Muscle of arm (tissue), 14 donors: ENCODE measurements at places on chromosomes 2 and 18.
A peak's percentile ranks its signal among the peaks of the same experiment; 100 is the strongest.

GRCh38 chr2:220029013-220029412 is 401.6 kb downstream of the SLC4A3 start:
- no peak for DNase-seq

- DNase-seq = no peak
These were observed 48.6 kb downstream of the CYB5A start for GRCh38 chr18:74243127-74243526.

GRCh38 chr18:12435867-12436266 is 28.1 kb downstream of the PRELID3A start:
- DNase-seq = no peak

GRCh38 chr18:3710712-3711301 is 260.8 kb downstream of the TGIF1 start:
- DNase-seq = no peak

- DNase-seq = no peak
These were observed 14.9 kb downstream of the ATAD2B start for GRCh38 chr2:23912054-23912453.

GRCh38 chr2:9757501-9758264 is 85.6 kb upstream of the TAF1B start:
- DNase-seq = peak; percentile 66

DNA sequence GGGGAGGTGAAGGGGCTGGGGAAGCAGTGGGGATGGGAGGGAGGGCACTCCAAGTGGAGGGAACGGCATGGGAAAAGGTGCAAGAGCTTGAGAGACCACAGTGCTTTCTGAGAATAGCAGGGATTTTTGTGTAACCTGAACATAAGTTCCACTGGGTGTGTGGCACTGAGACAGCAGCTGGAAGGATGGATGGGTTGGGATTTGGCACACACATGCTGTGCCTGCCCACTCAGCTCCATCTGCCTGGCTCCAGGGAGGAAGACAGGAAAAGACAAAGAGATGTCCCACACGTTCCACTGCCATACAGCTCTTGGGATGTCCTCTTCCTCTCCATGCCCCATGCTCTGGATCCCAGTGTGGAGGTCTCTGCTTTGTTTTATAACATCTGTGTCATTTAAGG is 114.1 kb upstream of the TEX51 start:
- no peak for DNase-seq

GRCh38 chr18:6363216-6363615 is 51.5 kb downstream of the L3MBTL4 start:
- no peak for DNase-seq

DNA sequence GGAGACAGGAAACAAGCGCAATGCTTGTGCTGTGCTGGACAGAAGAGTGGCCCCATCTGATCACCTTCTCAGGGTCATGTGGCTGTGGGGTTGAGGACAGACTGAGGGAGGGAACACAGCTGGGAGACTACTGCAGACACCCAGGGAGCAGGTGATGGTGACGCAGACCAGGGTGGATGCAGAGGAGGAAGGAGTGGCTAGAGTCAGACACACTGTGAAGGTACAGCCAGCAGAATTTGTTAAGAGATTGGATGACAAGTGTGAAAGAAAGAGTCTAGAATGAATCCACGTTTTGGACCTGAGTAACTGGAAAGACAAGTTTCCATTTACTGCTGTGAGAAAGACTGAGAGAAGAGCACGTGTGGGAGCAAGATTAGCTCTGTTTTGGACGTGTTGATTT is 15.9 kb upstream of the POMC start:
- no peak for DNase-seq

- DNase-seq = no peak
These were observed 47.0 kb upstream of the ST3GAL5 start for GRCh38 chr2:85935746-85936208.

DNA sequence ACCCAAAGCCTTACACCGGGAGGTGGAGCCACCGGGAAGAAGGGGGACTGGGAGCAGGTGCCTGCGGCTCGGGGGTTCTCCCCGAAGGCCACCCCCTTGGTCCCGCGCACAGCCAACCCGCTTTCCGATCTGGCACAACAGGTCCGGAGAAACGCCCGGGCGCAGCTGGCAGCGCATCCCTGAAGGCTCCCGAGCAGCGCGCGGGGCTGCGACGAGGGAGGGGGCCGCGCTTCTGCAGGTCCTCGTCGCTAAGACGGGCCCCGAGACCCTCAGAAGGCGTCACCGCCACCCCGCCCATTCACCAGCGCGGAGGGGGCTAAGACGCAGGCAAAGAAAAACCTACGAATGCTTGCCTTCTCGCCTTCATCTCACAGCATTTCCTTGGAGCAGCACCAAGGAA is 1.8 kb downstream of the CBLN2 start:
- no peak for DNase-seq

GRCh38 chr2:75573145-75573878 is 12.6 kb upstream of the EVA1A start:
- DNase-seq = no peak

- no peak for DNase-seq
These were observed 644.6 kb upstream of the CNTNAP5 start for GRCh38 chr2:123380370-123380935.

DNA sequence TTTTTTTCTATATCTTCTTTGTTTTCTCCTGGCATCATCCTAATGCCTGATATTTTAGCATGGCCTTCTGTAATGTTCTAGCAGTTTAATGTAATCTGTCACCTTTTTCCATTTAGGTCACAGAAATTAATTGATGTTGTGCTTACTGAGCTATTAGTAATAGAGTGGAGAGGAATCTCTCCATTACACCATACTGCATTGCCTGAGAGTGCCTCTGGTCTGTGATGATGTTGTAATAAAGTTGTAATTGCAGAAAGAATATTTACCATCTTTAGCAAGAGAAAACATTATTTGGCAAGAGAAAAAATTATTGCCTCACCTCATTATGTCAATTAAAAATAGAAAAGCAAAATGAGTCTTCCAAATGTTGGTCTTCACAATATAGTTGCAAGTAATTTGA is 213.2 kb downstream of the KCNJ3 start:
- DNase-seq = no peak

DNA sequence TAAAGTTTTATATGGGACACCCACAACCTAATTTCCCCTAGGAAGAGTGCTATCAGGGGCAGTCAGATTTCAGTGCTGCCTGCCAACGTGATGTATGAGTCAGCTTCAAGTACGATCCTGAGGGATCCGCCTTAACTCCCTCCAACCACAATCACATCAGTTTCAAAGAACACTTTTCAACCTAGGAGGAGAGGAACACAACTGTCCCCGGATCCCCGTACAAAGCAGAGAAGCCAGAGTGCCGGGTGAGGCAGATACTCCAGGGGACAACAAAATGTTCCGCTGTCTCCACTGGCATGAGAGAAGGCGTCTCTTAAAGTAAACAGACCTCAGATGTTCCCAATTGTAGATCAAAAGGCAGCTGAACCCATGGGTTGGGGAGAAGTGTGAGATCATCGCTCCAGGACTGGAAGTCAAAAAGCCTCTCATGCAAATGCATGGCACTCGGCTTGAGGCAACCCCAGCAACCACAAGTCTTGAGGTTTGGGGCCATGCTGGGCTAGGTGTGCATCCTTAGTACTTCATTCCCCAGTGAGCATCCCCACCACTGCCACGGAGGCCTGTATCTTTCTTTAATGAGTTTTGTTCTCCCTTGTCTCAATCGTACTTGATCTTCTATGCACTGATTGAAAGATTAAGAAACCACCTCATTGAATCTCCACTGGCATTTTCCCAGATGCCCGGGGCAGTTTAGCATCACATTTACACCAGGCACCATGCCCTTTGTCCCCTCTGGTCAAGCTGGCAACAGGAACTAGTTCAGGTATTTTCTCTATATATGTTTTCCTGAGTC is 91.0 kb upstream of the CCBE1 start:
- no peak for DNase-seq

GRCh38 chr18:70672581-70672980 is 383.7 kb downstream of the SOCS6 start:
- no peak for DNase-seq

DNA sequence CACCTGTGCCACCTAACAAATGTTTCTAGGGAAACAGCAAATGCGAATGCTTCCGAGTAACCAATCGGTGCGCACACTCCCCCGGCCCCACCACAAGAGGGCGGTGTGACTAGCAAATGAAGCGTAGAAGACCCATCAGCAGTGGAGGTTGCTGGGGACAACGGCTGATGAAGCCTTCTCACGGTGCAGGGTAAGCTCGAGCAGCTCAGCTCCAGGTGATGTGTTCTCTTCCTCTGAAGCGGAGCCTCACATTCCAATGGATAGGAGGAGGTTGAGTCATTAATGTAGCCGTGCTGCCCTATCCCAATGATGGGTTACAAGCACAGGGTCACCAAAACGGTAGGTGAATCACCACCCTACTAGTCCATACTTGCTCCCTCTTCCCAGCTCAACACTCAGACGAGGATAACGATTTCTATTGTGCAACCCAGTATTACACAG is 127.6 kb upstream of the TWIST2 start:
- no peak for DNase-seq

- DNase-seq = no peak
These were observed 1.3 kb downstream of the AMMECR1L start for GRCh38 chr2:127884436-127884835.

DNA sequence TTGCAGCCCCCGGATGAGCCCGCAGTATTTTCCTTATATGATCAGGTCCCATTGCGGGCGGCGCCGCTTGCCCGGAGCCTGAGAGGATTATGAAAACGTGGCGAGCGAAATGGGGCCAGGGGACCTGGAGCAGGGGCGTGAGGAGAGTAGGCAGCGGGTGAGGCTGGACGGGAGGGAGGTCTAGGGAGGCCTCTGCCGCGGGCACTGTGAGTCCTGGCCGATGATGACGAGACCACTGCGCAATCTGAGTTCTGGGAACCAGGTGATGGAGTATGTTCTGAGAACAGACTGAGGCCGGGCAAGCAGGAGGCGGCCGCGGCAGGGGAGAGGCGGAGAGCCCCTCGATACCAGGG is 790 bp upstream of the ACAA2 start:
- DNase-seq = peak; percentile 75

- DNase-seq = no peak
These were observed 164.2 kb downstream of the ANTXR1 start for GRCh38 chr2:69177063-69177771.

DNA sequence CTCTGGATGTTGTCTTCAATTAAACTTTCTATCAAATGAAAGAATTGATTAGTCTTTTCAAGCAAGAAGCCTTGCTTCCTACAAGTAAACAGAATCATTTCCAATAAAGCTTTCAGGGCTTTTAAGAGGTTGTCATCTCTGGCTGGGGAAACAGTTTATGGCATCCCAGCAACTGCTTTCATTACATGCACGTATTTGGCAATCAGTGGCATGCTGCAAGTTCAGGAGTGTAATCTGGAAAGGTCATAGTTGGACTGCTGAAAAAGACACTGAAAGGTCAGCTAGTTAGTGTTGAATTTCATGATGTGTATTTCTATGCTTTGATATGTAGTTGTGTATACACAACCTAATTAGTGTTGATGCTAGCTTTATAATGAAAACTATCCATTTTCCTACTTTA is 332.9 kb downstream of the DSC3 start:
- DNase-seq = no peak

DNA sequence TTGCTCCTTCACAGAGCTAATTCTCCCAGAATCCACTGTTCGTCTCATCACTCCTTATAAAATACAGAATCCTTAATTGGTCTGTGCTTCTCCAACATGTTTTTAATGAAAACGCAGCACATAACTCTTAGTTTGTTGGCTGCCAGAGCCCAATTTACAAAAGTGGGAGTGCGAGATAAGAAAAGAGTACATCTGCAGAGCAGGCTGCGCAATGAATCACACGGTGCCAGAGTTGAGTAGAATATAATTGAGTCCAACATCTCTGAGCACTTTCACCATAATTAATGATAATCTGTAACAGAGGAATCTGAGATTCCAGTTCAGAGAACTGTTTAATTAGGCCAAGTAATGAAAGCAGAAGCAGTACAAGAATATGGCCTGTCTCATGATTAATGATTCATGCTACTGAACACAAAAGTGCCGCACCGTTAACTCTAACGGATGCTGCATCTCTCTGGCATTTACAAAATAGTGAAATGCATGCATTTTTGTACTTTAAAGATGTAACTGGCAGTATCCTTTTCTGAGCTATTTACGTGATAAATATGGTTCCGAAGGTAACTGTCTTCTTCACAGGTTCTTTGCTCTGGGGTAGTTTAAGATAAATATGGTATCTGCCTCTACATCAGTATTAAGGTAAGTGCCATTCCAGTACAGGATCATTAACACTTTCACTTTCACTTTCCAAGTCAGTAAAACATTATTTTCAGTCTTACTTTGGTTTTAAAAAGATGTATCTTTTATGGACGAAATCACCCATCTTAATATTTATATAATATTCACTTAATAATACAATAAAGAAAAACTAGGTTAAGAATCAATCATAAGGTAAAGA is 785.6 kb downstream of the NR4A2 start:
- peak; percentile 15 for DNase-seq

- peak; percentile 14 for DNase-seq
These were observed 245.2 kb upstream of the GULP1 start for GRCh38 chr2:188046437-188046836.

- no peak for DNase-seq
These were observed 370.0 kb downstream of the SLC4A3 start for GRCh38 chr2:219997341-219997851.

- no peak for DNase-seq
These were observed 14.8 kb downstream of the STRN start for GRCh38 chr2:36951574-36951973.

GRCh38 chr2:30157616-30158015 is 10.8 kb downstream of the YPEL5 start:
- DNase-seq = no peak

DNA sequence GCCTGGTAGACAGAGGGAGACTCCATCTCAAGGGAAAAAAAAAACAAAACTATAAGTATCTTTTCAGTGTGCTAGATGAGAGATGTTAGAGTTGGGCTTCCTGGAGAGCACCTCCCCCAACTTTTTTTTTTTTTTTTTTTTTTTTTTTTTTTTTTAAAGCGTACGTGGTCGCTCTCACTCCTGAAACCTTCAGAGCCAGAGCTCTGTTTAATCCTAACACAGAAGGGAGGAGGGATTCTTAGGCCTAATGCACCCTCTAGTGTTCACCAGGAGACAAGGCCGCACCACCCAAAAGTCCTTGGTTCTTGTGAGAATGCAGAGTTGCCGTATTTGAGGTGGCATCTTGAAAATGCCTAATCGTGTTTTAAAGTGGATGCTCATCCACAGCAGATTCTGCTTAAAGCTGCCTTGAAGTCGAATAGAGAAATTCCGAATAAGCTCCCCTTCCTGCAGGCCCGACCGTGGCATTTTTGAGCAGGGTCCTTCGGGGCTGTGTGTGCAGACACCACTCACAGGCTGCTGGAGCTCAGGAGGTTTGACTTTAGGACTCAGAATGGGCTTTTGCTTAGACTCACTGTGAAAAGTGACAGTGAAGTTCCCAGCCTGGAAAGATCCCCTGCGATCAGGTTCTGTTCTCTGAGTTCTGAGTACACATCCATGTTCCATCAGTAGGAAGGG is 252.6 kb downstream of the AGAP1 start:
- DNase-seq = peak; percentile 85

DNA sequence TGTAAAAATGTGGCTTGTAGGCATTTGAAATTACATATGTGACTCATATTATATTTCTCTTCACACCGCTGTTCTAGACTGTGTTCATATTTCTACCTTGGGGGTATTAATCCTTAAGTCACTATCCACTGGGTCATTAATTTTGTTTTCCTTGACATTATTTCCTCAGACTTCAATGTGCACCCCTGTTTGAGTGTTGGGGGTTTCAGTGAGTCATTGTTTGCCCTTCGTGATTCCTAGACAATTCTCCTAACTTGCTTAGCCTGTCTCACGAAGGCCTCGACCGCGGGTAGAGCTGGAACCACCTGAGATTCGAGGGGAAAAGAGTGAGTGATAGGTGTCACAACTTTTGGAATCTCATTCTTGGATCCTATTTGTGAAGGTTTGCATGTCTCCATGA is 35.1 kb downstream of the NPAS2 start:
- no peak for DNase-seq

GRCh38 chr2:10374362-10374943 is 71.7 kb downstream of the HPCAL1 start:
- DNase-seq = no peak
